ENCODE measurements at places on chromosomes 3 and 15. TPM values are rescaled to one million over a fixed set of nuclear protein-coding genes. Genes with fewer than 3 reads are reported as not detected.

- no peak for DNase-seq
Observed at GRCh38 chr3:100277255-100277800, 16.5 kb downstream of the TBC1D23 start.

GRCh38 chr3:132837615-132838014 lies 115.4 kb upstream of the NPHP3 start:
- no peak for DNase-seq

DNA sequence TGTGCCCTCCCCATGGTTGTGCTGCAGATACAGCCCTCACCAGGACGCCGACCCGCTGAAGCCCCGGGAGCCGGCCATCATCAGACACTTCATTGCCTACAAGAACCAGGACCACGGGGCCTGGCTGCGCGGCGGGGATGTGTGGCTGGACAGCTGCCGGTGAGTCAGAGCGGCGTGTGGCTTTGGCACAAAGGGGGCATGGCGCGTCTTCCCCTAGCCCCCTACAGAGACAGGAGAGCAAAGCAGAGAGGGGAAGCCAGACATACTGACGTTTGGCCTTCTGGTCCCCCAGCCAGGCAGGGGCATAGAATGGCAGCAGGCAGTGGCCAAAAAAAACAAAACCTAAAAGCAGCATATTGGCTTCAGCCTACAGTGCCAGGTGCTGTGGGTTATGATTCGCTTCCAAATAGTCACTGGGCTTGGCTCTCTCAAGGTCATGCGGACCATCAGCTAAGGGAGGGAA lies 64.0 kb downstream of the MESD start:
- DNase-seq = no peak

GRCh38 chr3:152922554-152922953 lies 87.6 kb downstream of the P2RY1 start:
- no peak for DNase-seq

GRCh38 chr3:179233043-179233442 lies 17.9 kb downstream of the KCNMB3 start:
- no peak for DNase-seq

- no peak for DNase-seq
Observed at GRCh38 chr3:177776661-177777101, 579.4 kb upstream of the TBL1XR1 start.

DNA sequence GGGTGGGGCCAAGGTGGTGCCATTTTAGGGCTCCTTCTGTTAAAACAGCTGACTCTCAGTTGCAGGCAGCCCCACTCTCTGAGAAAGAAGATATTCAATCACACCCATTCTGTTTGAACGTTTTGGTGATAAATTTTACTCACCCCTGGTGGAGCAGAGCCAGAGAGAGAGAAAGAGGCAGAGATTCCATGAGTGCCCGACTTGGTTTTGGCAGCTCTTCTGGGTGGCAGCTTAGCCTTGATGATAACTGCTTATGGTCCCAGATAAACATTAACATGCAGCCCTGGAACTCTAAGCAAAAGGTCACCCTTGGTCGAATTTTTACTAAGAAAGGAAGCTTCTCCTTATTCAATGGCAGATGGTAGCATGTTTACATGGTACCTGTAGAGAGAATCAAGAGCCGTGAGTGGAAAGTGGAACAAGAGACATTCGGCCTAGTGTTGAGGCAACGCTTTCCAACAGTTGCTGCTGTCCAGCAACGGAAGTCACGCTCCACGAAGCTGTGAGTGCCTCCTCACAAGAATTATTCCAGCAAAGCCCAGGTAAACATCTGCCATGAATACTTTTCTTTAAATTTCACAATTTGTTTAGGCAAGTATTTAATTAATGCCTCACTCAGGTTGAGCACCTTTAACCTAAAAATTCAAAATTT lies 530.6 kb upstream of the ROBO2 start:
- no peak for DNase-seq

DNA sequence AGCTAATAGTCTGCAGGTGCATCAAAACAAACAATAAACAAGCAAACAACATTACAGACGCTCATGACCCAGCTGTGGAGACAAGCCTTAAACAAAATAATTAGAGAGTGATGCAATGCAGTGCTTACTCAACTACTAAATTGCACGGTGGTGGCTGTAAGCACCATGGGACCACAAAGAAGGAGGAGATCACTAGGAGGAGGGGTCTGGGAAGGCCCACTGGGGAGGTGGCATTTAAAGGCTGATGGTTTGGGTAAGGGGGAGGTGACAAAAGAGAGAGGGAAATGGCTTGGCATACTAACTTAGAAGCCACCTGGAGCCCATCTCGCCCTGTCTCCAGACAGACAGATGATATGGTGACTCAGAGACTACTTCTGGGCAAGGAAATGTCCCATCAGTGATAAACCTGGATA lies 516.7 kb downstream of the FOXP1 start:
- no peak for DNase-seq

DNA sequence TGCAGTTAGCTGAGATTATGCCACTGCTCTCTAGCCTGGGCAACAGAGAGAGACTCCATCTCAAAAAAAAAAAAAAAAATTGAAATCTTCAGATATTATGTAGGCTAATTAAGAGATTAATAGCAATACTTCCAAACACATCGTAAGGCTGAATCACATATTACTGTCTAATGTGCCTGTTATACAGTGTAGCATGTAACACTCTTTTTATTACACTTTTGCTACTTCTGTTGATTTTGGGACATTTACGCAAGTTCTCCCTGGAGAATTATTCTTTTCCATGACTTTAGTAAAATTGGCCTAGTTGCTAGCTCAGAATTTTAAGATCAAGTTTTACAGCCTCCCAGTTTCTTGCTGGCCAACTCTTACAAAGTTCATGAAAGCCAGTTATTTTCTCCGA lies 605.2 kb downstream of the NAALADL2 start:
- no peak for DNase-seq

DNA sequence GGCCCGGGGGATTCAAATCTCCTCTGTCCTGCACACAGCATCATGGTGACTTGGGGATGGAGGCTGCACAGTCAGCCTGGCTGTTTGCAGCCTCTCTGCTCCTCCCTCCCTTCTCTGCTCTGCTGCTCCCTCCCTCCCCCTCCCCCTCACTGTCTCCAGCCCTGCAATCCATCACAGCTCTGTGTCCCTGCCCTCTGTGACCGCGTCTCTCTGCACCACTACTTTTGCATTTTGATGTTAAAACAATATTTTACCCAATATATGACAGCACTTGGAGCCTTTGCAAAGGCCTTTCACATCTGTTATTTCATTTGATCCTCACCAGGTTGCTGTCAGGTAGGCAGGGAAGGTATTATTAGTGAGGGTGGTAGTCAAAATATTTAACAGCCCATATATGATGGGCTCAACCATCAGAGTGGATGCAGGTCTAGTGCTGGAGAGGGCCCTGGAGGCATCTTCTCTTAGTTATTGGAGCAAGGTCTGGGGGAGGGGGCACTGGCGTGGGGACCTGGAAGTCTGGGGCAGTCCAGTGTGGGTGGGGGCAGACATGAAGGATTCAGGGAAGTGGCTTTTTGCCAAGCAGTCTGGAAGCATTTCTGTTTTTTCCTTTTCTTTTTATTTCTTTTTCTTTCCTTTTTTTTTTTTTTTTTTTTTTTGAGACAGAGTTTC lies 16.3 kb upstream of the VPS8 start:
- no peak for DNase-seq

DNA sequence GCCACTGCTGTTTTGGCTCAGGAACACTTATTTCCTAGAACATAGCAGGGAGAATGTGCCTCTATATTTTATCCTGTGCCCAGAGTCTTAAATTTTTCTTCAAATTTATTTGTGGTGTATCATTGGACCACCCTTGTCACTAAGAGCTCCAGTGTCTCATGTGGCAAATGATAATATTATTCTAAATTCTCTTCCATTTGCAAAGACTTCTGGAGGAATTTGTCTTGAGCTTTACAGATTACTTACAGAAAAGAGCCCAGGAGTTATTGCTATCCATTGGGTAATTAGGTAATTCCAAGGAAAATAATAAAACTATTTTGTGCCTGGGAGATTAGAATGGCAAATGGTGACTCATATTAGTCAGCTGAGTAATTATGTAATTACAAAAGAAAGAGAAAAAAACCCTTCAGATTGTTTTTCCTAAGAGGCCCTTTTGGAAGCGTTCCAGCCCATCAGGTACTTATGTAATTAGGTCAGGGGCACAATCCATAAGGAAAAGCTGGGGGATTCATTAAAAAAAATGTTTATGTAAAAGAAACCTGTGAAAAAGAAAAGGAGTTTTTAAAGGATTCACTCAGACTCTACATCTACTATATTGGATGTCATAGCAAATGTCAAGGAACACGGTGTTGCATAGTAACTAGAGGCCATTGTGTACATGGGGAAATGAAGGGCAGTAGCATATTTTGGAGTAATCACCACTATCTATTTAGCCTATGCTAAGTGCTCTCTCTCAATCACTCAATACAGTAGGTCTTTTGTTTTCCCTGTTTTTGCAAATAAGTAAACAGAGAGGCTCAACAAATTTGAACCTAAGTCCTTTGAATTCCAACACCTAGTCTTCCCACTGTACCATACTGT lies 380.9 kb upstream of the RARB start:
- no peak for DNase-seq

Gene MCCC1
- 27.6 TPM for total RNA-seq

Gene TM4SF18
- total RNA-seq = 13.2 TPM

Gene HEG1
- 120 TPM for total RNA-seq

Gene GOLGA8M
- 2.9 TPM for total RNA-seq

Gene GHRL
- total RNA-seq = 0.60 TPM
